ENCODE measurements at places on chromosomes 11 and 22.

DNA sequence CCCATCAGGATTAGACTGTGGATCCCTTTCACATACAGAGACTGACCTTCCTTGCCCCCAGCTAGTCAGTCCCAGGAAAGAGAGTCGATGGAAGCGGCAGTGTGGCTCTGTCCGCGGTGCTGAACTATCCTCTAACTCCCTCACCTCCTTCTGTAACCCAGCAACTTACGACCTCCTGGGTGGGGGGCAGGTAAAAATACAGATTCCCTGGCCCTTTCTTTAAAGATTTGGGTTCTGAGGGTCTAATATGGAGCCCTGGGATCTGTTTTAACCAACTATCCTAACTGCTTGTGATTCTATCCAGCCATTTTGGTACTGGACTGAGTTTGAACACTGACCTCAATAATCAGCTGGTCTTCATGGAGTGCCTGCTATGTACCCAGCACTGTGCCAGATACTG is 23.2 kb downstream of the MFNG start:
- DNase-seq = no peak

- no peak for DNase-seq
These were observed 176.3 kb upstream of the TMEM45B start for GRCh38 chr11:129639300-129639699.

DNA sequence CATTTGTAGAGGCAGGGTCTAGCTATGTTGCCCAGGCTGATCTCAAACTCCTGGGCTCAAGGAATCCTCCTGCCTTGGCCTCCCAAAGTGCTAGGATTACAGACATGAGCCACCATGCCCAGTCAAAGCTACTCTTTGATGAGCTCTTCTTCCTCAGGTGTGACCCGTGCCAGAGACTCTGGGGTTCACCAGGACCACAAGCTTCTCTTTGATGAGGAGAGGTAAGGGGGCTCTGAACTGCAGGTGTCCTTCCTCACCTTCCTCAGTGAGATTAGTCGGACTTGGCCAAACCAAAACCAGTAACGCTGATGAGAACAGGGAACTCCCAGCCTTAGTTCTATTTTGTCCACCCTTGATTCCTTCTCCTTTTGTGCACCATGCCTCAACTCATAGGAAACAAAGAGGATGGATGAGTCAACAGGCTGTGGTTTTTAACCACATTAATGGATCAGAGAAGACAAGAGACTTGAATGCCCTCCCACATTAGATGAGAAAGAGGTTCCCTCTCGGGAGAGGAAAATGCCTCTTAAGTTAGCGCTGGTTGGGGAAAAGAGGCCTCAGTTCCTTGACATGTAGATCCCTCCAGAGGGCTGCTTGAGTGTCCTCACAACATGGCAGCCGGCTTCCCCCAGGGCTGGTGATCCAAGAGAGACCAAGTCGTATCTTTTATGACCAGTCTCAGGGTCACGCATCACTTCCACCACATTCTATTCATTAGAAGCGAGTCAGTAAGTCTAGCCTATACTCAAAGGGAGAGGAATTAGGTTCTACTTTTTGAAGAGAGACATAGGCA is 25.7 kb upstream of the CTR9 start:
- no peak for DNase-seq

GRCh38 chr22:31800065-31800464 is 46.2 kb downstream of the DEPDC5 start:
- DNase-seq = no peak

DNA sequence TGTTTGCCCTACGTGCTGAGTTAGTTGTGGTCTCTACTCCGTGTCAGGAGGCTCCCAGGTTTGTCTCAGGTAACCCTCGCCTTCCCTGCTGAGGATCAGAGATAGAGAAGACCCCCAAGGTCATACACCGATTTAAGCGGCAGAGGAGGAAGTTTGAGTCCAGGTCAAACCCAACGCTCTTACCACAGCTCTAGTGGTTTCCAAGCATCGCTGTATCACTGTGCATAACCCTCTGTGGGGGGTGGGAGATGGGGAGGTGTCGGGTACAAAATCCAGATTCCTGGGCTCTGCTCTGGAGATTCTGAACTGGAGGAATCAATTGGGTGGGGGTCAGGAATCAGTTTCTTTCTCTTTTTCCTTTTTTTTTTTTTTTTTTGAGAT is 627 bp downstream of the DNAJC4 start:
- DNase-seq = no peak

Measured in NCI-H1436 treated with DMSO at 0.1 percent for 48 hours (cell line).